ENCODE measurements at places on chromosomes 7 and 10. TPM values are rescaled to one million over a fixed set of nuclear protein-coding genes. Genes with fewer than 3 reads are reported as not detected.

GRCh38 chr7:11168650-11169170, 195.0 kb downstream of the PHF14 start:
- no peaks in the 10 kb centered on the region for H3K27me3 ChIP-seq
- no peaks in the 10 kb centered on the region for H3K4me1 ChIP-seq
- DNase-seq: no peak
- no peaks in the 10 kb centered on the region for H3K36me3 ChIP-seq
- H3K27ac ChIP-seq: no peak overlapping the region
- H3K4me3 ChIP-seq: no peak overlapping the region

DNA sequence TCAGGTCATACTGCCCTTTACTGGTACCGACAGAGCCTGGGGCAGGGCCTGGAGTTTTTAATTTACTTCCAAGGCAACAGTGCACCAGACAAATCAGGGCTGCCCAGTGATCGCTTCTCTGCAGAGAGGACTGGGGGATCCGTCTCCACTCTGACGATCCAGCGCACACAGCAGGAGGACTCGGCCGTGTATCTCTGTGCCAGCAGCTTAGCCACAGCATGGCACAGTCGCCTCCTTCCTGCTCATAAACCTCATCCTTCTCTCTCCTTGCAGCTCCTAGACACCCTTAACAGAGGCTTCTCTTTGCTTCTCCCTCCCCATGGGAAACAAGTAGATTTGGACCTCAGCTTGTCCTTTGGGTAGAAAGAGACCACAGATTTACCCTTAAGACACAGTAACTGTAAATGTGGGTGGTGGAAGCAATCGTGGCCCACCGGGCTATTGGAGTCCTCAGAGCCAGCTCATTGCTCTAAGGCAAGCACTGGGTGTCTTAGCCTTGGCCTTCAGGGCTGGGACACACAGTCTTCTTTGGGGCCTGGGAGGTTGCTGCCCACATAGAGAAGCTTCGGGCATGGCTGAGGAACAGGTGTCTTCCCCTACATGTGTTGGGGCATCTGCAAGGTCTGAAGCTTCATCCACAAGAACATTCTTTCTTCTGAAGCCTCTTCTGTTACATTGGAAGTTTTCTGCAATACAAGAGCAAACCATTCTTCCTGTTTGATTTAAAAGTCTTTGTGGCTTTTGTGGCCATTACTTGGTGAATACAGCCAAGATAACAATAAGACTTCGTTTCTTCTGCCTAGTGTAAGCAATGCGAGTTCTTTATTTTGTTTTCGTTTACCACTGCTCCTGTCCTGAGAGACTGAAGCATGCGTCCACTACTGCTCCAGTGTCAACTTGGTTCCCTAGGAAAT, 95.5 kb upstream of the PRSS58 start:
- no peak overlapping the region for H3K27ac ChIP-seq
- no peak overlapping the region for H3K4me3 ChIP-seq
- no peak for DNase-seq
- H3K27me3 ChIP-seq: no peaks in the 10 kb centered on the region
- no peaks in the 10 kb centered on the region for H3K36me3 ChIP-seq

DNA sequence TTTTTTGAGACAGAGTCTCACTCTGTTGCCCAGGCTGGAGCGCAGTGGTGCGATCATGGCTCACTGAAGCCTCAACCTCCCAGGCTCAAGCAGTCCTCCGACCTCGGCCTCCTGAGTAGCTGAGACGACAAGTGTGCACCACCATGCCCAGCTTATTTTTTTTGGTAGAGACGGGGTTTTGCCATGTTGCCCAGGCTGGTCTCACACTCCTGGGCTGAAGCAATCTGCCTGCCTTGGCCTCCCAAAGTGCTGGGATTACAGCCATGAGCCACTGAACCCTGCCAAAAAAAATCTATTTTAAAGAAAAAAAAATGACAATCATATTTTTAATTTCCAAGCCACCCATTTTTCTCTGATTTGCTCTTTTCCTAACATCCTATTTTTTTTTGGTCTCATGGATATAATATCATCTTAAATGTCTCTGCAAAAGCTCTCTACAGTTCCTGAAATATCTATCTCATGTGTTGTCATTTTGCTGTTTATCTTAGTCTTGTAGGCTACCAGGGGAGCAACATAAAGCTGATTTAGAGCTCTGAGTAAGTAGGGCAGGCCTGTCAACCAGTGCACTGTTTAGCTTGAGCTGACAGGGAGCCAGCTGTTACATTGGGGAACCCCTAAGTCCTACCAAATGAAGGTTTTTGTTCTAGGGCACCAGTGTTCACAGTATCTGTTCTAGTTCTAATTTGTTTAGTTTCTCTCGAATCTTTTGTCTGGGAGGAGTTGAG, 29.9 kb upstream of the HBP1 start:
- H3K36me3 ChIP-seq: no peaks in the 10 kb centered on the region
- no peak for DNase-seq
- H3K4me1 ChIP-seq: peaks cover 4% of the 10 kb centered on the region
- H3K27me3 ChIP-seq: no peaks in the 10 kb centered on the region
- no peak overlapping the region for H3K4me3 ChIP-seq

- H3K27ac ChIP-seq: no peak within 1 kb of the TSS
- H3K36me3 ChIP-seq: no peaks in the 10 kb centered on the region
- peaks cover 20% of the 10 kb centered on the region for H3K27me3 ChIP-seq
- DNase-seq: no peak
- peaks cover 4% of the 10 kb centered on the region for H3K4me1 ChIP-seq
Observed at GRCh38 chr10:86968271-86968993, at the start of gene ADIRF. ADIRF (plus strand) TSS chr10:86968482; CDS start chr10:86968545, 63 bp downstream.

GRCh38 chr7:128172151-128172550, 68.9 kb upstream of the LEP start:
- H3K27ac ChIP-seq: no peak overlapping the region
- no peak overlapping the region for H3K4me3 ChIP-seq
- H3K36me3 ChIP-seq: no peaks in the 10 kb centered on the region
- DNase-seq: no peak

DNA sequence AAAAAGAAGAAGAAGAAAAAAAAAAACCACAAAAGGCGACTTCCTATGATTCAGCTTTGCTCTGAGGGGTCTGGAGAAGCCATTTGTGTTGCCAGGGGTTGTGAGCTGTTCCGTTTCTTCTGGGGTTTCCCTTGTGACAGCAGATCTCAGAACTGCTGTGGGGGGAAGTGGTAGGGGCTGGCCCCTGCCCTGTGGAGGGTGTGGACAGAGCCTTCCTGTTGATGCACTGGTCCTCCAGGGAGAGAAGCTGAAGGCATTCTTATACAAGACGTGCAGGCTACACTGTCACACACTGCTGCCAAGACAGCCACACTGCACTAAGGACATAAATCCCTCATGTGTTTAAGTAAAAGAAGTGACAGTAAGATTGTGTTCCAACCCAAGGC, 17.3 kb upstream of the CSGALNACT2 start:
- no peaks in the 10 kb centered on the region for H3K4me1 ChIP-seq
- DNase-seq: no peak
- H3K36me3 ChIP-seq: no peaks in the 10 kb centered on the region
- H3K27me3 ChIP-seq: no peaks in the 10 kb centered on the region
- H3K27ac ChIP-seq: no peak overlapping the region
- no peak overlapping the region for H3K4me3 ChIP-seq

GRCh38 chr7:131961054-131961680, 404.7 kb upstream of the PODXL start:
- no peaks in the 10 kb centered on the region for H3K4me1 ChIP-seq
- no peak overlapping the region for H3K27ac ChIP-seq
- H3K36me3 ChIP-seq: no peaks in the 10 kb centered on the region
- no peak for DNase-seq

GRCh38 chr10:103044942-103045489, 126.9 kb downstream of the CNNM2 start:
- no peaks in the 10 kb centered on the region for H3K27me3 ChIP-seq
- no peak overlapping the region for H3K4me3 ChIP-seq
- no peak for DNase-seq
- H3K4me1 ChIP-seq: peaks cover 10% of the 10 kb centered on the region
- H3K27ac ChIP-seq: no peak overlapping the region

Gene EN2
- not detected for total RNA-seq

Gene PDSS1
- total RNA-seq: 18.2 TPM

Gene HECW1
- total RNA-seq: 10.5 TPM

Gene ASB10
- total RNA-seq: not detected

Data from H1 (cell line).